Renal pelvis (tissue), 12 donors: ENCODE measurements at places on chromosomes 5 and 9.

- DNase-seq, result no peak
Measured at GRCh38 chr9:12935714-12936113, 160.9 kb downstream of the LURAP1L start.

DNA sequence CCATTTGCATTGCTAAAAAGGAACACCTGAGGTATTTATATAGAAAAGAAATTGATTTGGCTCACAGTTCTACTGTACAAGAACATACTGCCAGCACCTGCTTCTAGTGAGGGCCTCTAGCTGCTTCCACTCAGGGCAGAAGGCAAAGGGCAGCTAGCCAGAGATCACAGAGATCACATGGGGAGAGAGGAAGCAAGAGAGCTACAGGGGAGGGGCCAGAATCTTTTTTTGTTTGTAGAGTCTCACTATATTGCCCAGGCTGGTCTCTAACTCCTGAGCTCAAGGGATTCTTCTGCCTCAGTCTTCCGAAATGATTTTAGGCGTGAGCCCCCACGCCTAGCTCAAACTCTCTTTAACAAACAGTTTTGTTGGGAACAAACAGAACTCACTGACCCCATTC lies 6.1 kb downstream of the SLCO4C1 start:
- DNase-seq, result no peak

DNA sequence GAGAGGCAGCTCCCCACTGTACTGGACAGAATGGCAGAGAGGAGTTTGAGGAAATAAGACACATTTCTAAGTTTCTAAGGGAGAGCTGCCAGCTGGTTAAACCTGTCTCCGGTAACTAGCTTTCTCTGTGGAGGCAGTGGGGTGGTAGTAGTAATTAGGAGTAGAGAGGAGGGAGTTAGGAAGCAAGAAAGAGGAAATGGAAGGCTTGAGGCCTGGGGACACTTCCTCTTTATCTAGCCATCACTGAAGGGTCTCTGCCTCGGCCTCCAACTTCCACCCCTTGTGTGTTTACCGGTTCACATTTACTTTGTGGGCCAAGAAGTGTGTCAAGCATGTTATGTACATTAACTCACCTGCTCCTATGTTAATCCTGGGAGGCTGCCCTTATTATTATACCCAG lies 462.2 kb upstream of the DMAC1 start:
- DNase-seq, result no peak

DNA sequence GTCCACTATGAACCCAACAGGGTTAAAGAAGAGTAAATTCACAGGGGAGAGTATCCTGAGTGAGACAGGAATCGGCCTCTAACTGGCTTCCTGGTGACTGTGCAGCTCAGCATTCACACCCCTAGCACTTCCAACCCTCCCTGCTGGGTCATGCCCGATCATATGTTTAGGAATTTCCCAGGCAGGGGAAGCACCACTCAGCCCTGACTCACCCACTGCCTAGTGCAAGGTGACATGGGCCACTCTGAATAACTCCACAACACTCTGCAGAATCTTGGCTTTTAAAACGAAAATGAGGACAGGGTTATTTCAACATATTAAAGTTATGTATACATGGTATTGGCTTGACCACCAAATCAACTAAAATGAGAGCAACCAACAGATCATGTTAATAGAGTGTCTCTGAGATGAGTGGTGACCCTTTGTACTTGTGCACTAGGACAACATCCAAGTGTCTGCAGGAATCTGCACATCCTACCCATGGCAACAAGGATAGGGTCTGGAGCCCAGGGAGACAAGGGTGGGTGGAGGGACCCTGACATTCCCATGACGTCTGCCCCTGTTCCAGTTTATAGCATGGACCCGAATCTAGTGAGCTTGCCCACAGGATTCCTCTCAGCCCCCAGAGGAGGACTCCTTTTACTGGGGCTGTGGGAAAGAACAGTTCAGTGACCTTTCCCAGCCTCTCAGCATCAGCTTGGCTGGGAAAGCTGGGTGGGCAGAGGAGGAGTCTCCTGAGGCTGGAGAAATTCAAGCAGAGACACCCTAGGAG lies 485.8 kb downstream of the SEMA5A start:
- no peak for DNase-seq

- no peak for DNase-seq
Measured at GRCh38 chr5:178373711-178374110, 141.1 kb upstream of the PHYKPL start.

- no peak for DNase-seq
Measured at GRCh38 chr9:123947326-123947725, 17.4 kb upstream of the DENND1A start.
